ENCODE measurements at places on chromosomes 5 and 9.

DNA sequence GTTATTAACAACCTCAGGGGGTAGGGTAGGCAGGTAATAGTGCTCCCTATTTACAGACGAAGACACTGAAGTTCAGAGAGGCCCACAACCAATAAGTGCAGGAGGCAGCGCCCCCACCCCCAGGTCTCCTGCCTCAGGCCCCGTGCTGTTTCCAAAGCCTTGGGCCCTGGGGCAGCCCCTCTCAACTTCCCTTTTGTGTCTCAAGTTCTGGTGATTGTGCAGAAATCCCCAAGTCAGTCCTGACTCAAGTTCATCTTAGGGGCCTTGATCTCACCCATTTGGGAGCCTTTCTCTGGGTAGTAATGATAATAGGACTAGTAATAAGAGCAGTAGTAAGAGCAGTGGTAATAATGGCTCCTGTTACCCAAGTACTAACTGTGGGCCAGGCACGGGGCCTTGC, 35.5 kb upstream of the ASS1 start:
- DNase-seq = no peak

- DNase-seq = no peak
Measured at GRCh38 chr5:44495280-44495679, 106.1 kb upstream of the FGF10 start.

DNA sequence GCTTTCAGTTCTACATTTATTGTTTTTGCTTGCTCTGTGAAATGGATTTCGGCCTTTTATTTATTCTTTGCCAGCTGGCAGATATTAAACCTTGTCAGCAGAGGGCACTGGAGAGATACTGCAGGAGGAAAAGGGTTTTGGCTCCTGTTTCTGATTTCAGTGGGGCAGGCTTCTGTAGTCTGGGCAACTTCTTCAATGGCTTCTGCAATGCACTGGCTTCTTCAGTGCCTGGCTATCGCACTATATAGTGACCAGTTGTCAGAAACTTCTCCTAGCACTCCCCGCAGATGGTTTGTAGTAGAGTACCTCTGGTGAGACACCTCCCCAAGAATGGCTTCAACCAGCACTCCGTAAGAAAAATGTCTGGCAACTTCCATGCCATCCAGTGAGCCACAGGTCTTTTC, 3.2 kb upstream of the NFX1 start:
- no peak for DNase-seq

DNA sequence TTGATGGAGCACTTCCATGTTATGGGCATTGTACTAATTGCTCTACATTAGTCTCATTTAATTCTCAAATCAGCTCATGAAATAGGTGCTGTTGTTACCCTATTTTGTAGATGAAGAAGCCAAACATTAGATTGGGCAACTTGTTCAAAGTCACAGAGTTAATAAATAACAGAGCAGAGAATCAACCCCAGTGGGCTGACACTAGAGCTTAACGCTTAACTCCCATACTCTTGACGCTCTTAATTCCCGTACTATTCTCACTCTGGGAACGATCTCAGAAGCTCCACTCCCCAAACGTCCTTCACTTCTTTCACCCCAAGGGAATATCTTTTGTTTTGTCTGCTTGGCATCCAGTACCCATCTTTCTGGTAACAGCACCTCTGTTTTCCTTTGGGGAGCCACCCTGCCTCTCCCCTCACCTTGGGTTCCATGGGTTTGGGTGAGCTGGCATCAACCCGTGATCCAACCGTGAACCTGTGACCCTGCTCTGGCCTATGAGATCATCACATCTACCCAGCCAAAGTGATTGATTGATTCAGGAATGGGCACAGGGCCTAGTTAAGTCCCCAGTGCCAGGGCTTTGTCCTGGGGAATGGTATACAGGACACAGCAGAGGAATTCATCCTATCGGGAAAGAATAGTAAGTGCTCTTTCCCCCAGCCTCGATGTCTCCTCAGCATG, 169.2 kb downstream of the NR3C1 start:
- DNase-seq = no peak

DNA sequence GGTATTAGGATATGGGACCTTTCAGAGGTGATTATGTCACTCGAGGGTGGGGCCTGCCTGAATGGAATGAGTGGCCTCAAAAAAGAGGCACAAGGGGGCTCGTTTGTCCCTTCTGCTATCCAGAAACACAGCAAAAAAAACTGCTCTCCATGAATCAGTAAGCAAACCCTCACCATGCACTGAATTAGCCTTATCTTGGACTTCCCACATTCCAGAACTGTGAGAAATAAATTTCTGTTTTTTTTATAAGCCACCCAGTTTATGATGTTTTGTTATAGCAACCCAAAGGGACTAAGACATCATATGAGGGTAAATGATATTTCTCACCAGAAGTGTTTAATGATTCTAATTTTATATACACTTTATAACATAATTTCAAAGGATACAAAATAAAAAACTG, 476.6 kb upstream of the EDIL3 start:
- DNase-seq = no peak

DNA sequence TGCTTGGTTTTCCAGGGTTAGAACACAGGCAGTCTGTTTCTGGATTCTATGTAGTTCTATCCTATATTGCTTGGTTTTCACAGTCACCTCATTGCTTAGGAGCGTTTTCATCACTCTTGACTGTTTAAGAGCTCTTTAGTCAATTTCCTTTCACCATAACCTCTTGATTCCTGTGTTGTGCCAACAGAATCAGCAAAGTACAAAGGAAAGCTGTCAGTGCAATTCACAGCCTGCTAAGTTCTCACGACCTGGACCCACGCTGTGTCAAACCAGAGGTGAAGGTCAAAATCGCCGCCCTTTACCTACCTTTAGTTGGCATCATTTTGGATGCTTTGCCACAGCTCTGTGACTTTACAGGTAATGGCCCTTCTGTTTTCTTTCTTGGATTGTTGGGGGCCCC, 199.9 kb downstream of the DOCK8 start:
- no peak for DNase-seq

DNA sequence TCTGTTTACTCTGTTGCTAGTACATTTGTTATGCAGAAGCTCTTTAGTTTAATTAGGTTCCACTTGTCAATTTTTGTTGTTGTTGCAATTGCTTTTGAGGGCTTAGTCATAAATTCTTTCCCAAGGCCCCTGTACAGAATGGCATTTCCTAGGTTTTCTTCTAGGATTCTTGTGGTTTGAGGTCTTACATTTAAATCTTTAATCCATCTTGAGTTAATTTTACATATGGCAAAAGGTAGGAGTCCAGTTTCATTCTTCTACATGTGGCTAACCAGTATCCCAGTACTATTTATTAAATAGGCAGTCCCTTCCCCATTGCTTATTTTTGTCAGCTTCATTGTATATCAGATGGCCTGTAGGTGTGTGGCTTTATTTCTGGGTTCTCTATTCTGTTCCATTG, 792.4 kb downstream of the PTPRD start:
- DNase-seq = no peak

GRCh38 chr9:98808411-98808815, 943 bp downstream of the GALNT12 start:
- DNase-seq = no peak

GRCh38 chr9:87567001-87567400, 69.3 kb downstream of the DAPK1 start:
- no peak for DNase-seq

DNA sequence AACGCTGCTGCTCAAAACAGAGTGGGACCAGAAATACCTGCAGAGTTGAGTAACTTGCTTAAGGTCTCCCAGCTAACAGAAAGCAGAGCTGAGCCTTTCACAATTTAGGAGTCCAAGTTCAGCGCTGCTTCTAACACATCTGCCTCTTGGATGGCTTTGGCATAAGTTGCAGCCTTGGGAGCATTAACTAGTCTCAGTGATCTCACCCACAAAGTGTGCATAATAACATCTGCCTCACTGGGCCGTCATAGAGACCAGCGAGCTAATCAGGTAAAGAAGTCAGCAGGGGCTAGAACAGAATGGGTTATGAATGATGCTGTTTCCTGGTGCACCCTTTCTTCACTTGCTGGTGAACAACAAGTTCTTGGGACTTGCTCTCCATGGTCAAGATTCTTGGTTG, 36.5 kb downstream of the WWC1 start:
- no peak for DNase-seq

- no peak for DNase-seq
Measured at GRCh38 chr5:39547553-39548154, 122.9 kb upstream of the DAB2 start.

DNA sequence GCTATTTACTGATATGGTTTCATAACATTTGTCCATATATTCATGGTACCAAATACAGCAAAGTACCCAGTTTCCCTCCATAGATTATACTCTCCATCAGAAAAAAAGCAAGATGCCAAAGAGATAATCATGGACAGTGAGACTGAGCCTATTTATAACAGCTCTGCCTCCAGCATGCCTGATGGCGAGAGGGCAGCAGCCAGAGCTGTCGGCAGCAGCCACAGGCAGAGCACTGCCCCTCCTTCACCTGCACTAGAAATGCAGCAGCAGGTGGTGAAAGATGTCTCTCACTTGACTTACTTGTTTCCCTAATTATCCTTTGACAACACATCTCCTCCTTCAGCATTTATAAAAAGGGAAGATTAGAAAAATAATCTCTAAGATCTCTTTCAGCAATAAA, 32.4 kb downstream of the CTNNAL1 start:
- no peak for DNase-seq

GRCh38 chr5:34496260-34496691, 159.9 kb upstream of the RAI14 start:
- no peak for DNase-seq

- DNase-seq = no peak
Measured at GRCh38 chr5:2206293-2207108, 323.8 kb upstream of the IRX4 start.

- no peak for DNase-seq
Measured at GRCh38 chr9:130186051-130186450, 13.8 kb downstream of the NCS1 start.

GRCh38 chr5:16922430-16922829, 13.7 kb downstream of the MYO10 start:
- no peak for DNase-seq

- DNase-seq = no peak
Measured at GRCh38 chr9:125639057-125639456, 68.0 kb downstream of the MAPKAP1 start.

DNA sequence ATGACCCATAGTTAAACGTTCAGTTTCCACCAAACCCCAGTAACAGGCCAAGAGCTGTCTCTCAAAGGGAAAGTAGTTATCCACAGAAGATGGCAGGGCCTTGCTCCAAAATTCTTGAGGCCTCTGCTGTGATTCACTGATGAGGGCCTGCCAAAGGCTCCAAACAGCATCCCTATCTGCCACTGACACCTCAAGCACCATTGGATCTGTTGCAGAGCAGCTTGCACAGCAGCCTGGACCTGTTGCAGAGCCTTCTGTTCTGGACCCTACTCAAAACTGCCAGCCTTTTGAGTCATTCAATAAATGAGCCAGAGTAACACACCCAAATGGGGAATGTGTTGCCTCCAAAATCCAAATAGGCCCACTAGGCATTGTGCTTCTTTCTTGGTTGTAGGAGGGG, 741.5 kb upstream of the RGMB start:
- no peak for DNase-seq

GRCh38 chr5:111119856-111120255, 27.7 kb downstream of the WDR36 start:
- DNase-seq = no peak

GRCh38 chr5:58114324-58114723, 345.6 kb downstream of the PLK2 start:
- no peak for DNase-seq

DNA sequence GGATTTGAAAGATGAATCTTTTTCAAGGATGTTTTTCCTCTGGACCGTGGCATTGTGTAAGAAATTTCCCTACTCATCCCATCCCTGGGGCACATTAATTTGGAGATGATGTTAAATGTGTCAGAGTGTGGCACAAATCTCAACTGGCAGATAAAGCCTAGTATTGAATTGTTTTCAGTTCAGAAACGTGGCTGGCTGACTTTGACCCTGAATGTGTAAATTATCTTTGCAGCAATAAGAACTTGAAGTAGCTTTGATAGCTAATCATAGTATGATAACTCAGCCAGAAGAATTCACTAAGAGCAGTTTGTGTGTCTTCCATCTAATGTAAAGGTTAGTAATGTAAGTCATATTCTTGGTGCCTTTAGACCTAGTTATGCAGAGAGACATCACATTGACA, 238.4 kb upstream of the DMRT1 start:
- no peak for DNase-seq

- no peak for DNase-seq
Measured at GRCh38 chr9:36923025-36923625, 110.9 kb downstream of the PAX5 start.

GRCh38 chr9:3433754-3434153, 92.0 kb downstream of the RFX3 start:
- no peak for DNase-seq

- no peak for DNase-seq
Measured at GRCh38 chr5:44402084-44402483, 12.9 kb upstream of the FGF10 start.

- no peak for DNase-seq
Measured at GRCh38 chr9:96381125-96381524, 2.4 kb downstream of the SLC35D2 start.

DNA sequence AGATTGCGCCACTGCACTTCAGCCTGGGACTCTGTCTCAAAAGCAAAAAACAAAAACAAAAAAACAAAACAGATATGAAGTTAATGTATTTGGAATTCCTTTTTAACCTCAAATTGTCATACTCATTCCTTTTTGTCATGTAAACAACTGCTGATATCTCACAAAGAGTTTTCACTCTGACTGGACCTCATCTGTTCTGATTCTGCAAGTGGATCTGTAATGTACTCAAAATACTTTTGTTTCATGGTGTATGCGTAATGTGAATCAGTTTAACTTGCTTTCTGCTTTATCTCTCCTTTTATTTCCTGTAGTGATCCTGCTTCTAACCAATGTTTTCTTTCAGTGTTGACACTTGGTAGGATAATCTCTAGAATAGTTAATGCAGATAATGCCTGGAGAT, 106.7 kb downstream of the FOCAD start:
- no peak for DNase-seq

- DNase-seq = no peak
Measured at GRCh38 chr9:121302341-121302740, 34.4 kb downstream of the GSN start.

DNA sequence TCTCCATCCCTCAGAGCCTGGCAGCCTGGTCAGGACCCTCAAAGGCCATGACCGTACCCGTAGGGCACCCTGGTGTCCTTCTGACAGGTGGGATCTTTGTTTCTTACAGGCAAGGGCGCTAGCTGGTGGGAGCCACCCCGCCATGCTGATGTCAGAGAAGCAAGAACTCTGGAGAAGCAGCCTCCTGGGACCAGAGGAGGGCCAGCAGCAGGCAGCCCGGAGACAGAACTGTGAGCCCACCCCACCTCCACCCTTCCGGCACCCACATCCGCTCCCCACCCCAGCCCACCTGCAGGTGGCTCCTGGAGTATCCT, 42.2 kb upstream of the IL17B start:
- no peak for DNase-seq

DNA sequence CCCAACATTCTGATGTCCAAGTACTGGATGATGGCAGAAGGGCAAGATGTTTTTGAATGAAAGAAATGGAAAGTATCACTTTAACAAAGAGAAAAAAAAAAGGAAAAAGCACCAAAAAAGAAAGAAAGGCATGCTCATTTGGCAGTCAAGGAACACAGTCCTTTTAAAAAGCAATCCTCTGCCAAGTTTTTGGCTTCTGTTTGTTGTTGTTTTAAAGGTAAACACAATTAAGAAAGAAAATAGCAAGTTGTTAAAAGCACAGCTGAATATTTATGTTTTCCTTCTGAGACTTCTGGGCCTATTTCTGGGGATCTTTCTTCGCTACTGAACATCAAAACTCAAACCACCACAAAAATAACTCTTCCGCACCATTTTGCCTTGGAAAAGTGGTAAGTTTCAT, 162.1 kb downstream of the TRPM3 start:
- no peak for DNase-seq
